Motor neuron (in vitro differentiated cells): ENCODE measurements at places on chromosomes 6 and 20.

- ATAC-seq, result no peak
Observed at GRCh38 chr20:16951876-16952275, 203.7 kb downstream of the OTOR start.

- ATAC-seq, result no peak
Observed at GRCh38 chr20:1666802-1667201, 9.2 kb upstream of the SIRPG start.

DNA sequence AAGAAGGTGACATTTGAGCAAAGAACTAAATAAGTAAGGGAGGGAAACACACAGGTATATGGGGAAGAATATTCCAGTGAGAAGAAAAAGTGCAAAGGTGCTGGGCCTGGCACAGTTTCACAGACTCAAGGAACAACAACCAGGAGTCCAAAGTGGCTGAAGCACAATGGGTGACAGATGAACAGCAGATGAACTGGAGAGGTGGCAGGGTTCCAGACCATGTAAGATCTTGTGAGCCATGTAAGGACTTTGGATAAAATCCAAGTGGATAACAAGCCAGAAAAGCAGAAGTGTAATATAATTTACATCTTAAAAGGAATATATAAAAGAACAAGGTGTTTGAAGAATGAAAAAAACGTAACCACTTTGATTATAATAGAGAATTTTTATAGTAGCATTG is 87.9 kb downstream of the MMS22L start:
- no peak for ATAC-seq

DNA sequence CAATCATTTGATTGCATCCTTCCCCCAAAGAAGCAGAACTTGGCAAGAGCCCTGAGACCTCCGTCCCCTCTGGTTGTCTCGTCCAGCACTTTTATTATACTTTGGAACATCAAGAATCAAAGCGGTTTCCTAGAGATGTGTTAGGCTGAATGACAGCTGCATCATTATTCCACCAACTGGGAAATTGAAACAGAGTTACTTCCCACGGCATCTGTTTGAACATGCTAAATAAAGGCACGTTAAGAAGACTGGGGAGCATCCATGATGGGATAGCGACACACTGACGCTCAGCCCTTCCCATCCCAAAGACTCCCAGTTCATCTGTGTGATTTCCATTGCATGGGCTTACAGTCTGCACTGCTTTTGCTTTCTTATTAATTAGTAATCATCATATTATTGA is 147.8 kb downstream of the TBC1D7 start:
- ATAC-seq, result peak; percentile 9

DNA sequence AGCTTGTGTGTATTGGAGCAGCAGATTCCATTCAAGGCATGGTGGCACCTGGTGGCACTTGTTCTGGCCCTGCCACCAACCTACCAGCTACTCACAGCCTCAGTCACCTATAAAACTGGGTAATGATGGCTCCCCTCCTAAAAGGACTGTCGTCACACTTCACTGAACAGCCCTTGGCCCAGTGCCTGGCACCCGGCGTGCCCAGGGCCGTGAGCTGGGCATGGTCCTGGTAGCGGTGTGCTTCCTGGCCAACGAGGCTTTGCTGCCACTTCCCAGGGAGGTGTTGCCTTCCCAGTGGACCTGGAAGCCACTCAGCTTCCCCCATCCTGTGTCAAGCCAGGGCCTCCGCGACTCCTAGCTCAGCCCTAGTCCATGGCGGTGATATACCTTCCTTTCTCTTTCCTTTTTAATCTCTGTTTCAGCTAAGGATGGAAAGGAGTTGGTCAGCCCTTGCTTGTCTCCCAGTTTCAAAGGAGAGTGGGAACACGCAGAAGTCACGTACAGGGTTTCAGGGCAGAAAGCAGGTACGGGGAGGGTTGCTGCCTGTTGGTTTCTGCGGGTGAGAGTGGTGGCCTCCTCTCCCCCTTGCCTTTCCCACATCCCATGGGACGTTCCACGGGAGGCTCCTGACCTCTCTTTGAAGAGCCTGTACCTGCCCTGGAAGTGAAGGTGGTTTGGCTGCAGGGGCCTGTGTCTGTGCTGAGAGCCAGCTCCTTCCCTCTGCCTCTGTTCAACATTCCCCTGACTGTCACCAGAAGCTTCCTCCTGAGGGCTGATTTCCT is 25.5 kb downstream of the ENTPD6 start:
- no peak for ATAC-seq

- ATAC-seq, result no peak
Observed at GRCh38 chr6:110415086-110415916, at the start of gene DDO. Gene DDO, minus strand, starts transcription at chr6:110415575. Its CDS starts 2,113 bp downstream, at chr6:110413462.

DNA sequence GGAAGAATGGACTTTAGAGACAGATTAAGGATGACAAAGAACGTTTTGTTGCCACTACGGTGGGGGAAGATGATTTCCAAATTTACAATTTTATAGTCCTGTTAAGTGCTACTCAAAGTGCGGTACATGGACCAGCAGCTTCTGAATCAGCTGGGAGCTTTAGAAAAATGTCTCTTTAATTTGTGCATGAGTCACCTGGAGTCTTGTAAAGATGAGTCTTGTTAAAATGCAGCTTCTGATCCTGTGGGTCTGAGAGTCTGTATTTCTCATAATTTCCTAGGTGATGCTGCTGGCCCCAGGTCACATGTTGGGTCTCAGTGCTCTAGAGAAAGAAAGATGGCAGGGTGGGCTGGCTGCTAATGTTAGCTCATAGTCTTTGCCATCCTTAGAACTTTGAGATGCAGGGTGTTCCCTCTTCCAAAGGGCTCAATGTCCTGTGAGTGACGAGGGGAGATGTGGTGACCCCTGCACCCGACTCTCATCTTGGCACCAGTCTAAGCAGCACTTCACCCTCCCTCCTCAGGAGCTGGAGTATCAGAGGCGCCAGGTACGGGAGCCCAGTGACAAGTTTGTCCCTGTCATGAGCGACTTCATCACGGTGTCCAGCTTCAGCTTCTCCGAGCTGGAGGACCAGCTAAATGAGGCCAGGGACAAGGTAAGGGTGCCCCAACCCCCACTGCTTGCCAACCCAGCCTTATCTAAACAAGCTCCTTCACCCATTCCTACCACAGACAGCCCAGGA is 34.5 kb downstream of the MOCS1 start:
- no peak for ATAC-seq

GRCh38 chr20:48613926-48614325 is 213.9 kb downstream of the PREX1 start:
- no peak for ATAC-seq

- peak; percentile 25 for ATAC-seq
Observed at GRCh38 chr6:113073611-113074191, 726.6 kb downstream of the RFPL4B start.

GRCh38 chr6:142679907-142680700 is 264.9 kb downstream of the HIVEP2 start:
- no peak for ATAC-seq
